Renal pelvis (tissue), 12 donors: ENCODE measurements at places on chromosomes 13 and 19. TPM values are rescaled to one million over a fixed set of nuclear protein-coding genes. Genes with fewer than 3 reads are reported as not detected.

GRCh38 chr19:19531951-19532805, 3.5 kb downstream of the YJEFN3 start:
- no peak for DNase-seq

- no peak for DNase-seq
Observed at GRCh38 chr19:5897189-5897969, 6.2 kb downstream of the NDUFA11 start.

- DNase-seq: peak; percentile 65
Observed at GRCh38 chr13:114130837-114131582, 1.4 kb downstream of the RASA3 start.

DNA sequence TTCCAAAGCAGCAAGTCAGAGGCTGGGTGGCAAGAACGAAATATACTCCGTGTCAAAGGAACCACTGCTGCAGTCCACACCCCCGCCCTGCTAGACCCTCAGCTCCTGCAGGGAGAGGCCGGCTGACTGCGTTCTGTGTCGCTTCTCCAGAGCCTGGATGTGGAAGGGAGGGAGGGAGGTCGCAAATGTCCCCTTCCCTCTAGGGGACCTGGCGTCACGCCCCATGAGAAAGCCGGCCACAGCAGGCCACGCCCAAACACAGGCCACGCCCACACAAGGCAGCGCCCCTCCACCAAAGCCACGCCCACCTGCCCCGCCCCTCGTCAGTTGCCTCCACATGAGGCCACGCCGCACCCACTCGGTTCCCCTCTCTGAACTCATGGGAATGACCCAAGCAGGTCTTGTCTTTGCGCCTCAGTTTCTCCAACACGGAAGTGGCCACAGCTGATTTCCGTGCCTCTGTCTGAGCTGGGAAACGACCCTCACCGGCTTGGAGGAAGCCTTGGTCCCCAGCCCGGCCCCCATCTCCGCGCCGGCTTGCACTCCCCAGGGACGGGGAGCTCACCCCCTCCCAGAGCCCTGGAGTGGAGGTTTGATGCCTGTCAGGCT, 38.4 kb upstream of the TCF3 start:
- no peak for DNase-seq

DNA sequence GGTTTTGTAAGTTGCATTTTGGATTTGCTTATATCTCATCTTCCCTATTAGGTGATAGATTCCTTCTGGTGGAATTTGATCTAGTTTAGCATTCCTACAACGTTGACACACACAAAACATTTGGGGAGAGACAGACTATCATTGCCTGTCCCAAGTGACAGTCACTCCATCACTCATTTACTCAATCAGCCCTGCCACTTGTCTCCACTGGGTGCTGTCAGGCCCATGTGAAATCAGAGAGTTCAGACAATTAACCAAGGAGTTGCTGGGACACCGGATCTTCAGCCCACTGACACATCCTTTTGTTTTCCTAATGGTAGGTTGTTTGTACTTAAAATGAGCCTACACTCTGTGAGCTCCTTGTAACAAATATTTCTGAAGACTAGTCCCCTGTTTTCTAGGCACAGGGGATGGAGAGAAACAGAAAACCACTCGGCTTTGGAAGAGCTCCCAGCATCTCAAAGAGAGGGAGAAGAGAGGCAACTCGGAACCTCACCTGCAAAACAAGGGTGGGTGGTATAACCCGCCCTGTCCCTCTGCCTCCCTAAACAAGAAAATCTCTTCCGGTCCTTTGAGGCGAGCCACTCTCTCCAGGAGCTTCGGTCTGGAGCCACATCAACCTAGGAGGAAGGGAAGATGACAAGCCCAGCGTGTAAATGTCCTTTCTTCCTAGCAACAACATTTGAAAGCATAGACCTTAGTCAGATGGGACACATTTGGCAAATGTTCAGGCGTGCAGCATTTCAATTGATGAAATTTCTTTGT, 440.9 kb upstream of the KLF12 start:
- no peak for DNase-seq

GRCh38 chr19:13209484-13210338, 59.5 kb downstream of the IER2 start:
- DNase-seq: no peak

DNA sequence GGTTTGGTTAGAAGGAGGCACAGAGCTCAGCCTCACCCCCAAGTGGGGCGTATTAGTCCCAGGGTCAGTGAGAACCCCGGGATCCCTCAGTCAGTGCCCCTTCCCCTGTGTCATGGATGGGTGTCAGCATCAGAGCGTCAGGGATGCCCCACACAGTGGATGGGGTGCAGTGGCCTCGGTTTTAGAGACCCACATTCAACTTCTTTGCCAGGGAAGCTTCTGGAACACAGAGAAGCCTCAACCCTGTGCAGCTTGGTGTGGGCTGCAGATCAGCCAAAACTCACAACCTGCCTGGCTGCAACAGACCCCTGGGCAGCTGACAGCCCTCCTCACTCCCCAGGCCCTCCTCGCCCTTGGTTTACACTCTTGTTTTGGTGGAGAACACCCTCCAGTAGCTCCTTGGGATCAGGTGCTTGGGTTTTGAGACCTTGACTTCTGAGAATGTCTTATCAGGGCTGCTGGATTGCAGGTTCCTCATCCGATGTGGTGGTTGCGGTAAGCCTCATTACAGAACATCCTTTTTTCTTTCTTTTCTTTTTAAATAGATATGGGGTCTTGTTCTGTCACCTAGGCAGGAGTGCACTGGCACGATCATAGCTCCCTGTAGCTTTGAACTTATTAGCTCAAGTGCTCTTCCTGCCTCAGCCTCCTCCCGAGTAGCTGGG, 11.0 kb downstream of the ZNF333 start:
- no peak for DNase-seq

GRCh38 chr13:113378825-113379224, 14.9 kb upstream of the GRTP1 start:
- no peak for DNase-seq

DNA sequence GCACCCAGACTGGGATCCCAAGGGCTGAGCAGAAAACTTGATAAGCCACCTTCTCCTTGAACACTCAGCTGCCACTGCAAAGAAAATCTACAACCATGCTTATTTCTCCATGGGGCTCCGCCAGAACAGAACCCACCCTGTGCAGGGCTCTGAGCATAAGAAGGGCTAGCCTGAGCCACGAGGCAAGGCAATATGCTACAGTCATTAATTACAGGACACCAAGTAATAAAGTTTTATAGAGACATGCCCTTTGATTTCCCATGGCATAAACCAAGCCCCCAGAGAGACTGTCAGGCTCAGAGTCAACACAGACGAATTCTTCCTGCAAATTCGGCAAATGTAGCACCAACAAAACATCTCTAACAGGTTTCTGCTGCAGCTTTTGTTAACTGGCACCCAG, 5.7 kb downstream of the PEPD start:
- no peak for DNase-seq

- no peak for DNase-seq
Observed at GRCh38 chr13:80888390-80888789, 547.5 kb upstream of the SPRY2 start.

GRCh38 chr19:55386493-55386971, 800 bp downstream of the RPL28 start:
- DNase-seq: no peak

DNA sequence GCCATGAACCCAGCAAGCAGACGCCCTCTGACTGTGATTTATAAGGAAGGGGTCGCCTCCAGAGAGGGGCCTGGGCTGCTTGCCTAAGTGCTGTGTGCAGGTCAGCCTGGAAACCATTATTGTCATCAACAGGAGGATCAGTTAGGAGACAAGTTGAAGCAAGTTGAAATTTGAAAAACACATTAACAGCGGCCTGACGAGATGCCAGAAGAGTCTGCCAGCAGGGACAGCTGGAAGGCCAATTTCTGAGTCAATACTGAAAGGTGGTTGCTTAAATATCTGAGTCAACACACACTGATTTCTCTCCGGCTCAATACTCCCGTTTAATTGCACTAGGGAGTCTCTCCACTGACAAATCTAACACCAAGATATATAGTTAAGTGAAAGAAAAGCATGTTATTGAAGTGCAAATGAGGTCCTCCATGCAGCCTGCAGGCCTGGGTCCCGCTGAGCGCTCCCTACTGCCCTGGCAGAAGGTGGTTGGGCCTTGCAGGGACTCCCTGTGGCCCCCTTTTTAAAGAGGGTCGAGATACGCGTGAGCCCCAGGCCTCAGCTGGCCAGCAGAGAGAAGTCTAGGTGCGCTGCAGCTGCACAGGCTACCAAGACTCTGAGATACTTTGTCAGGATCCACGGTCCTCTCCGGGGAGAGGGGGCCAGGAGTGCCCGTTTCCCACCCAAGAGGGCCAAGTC, 91.1 kb downstream of the RNASEH2B start:
- peak; percentile 49 for DNase-seq

DNA sequence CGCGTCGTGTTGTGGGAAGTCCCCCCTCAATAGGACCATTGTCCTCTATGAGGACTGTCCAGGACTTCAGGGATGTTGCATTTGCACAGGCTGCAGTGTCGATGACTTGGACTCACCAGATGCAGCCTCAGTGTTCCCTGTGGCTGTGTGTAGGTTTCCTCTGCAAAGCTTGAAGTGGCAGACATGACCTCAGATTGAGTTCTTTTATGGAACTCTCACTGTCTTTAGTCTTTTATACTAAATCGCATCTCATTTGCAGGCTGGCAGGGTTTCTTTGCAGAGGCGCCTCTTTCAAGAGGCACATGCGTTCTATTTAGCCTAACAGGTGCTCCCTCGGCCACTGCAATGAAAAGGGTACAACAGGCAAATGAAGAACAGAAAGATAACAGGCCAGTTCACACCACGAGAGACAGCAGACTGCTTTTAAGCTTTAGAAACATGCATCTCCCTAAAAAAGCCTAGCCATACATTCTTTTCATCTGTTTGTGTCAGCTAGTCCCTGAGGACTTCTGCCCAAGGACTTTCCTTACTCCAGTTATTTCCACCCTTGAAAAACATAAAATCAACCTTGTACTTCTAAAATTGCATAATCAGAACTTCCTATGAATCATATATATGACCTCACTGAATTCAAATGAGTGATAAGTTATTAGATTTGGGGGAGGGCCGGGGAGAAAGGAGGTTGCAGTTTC, 118.4 kb downstream of the RAB20 start:
- no peak for DNase-seq

KCNRG gene
- 3.0 TPM for polyA plus RNA-seq

ARRDC5 gene
- not detected for polyA plus RNA-seq

LILRB5 gene
- 2.1 TPM for polyA plus RNA-seq

ZNF285 gene
- polyA plus RNA-seq: 14.3 TPM

ZNF709 gene
- polyA plus RNA-seq: 7.5 TPM

SYT5 gene
- polyA plus RNA-seq: 0.47 TPM

PSG6 gene
- not detected for polyA plus RNA-seq

SCEL gene
- not detected for polyA plus RNA-seq
